Activated T-cell treated with anti-CD3 and anti-CD28 coated beads for 1 hour (primary cell): ENCODE measurements at places on chromosomes 5 and 9.

- DNase-seq, result no peak
Observed at GRCh38 chr5:177162379-177162778, 28.8 kb downstream of the NSD1 start.

DNA sequence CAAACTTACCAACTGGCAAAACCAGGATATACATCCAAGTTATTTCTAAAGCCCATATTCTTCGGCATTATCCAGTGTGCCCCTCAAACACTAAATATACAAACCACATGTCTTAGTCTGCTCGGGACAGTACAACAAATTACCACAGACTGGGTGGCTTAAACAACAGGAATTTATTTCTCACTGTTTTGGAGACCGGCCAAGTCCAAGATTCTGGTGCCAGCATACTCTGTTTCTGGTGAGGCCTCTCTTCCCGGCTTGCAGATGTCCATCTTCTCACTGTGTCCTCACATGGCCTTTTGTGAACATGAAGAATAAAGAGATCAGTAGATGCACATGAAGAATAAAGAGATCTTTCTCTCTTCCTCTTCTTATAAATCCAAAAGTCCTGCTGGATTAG, 12.9 kb upstream of the SLCO6A1 start:
- DNase-seq, result no peak

- DNase-seq, result no peak
Observed at GRCh38 chr5:57439601-57440000, 43.0 kb downstream of the ACTBL2 start.

DNA sequence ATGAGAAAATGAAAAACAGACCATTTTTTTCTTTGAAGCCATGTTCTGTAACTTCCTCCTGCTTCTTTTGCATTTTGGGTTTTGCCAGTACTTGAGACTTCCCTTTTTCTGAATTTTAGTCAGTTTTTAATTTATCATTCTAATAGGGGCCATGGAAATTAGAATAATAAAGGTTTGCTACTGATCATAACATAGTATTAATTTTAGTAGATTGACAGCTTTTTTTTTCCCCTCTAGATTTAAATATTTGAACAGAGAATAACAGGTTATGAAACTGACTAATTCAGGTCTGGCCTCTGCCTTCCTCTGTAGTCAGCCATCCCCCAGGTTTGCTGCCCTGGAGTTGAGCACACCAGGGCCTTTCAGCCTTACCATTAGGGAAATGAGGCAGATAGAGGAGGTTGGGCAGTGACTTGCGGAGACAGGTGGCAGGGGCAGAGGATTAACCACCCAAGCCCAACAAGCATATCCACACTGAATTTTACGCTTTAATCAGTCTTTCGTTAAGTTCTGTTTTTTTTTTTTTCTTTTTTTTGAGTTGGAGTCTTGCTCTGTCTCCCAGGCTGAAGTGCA, 80.1 kb upstream of the TNFAIP8 start:
- DNase-seq, result no peak

DNA sequence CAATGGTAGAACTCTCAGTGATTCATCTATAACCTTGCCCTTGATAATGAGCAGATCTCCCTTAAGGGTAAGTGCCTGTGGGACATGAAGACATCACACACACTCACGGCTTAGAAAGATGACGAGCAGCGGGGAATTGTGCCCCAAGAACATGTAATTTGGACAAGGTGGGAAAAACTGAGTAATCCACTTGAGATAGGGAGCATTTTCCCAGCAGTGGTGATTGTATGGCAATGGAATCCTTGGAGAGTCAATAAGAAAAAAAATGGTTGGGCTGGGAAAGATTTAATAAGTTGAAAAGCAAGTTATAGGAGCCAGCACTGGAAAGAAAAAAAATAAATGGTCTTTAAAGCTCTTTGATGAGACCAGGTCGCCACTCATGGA, 193.1 kb downstream of the GLIS3 start:
- DNase-seq, result no peak
